ENCODE measurements at places on chromosomes 12 and 14.

GRCh38 chr12:130672089-130672820 lies 43.8 kb downstream of the RIMBP2 start:
- DNase-seq = no peak

GRCh38 chr12:68896881-68897540 lies 36.0 kb downstream of the CPM start:
- no peak for DNase-seq

- no peak for DNase-seq
These were observed 144.0 kb upstream of the TMPO start for GRCh38 chr12:98371419-98371818.

DNA sequence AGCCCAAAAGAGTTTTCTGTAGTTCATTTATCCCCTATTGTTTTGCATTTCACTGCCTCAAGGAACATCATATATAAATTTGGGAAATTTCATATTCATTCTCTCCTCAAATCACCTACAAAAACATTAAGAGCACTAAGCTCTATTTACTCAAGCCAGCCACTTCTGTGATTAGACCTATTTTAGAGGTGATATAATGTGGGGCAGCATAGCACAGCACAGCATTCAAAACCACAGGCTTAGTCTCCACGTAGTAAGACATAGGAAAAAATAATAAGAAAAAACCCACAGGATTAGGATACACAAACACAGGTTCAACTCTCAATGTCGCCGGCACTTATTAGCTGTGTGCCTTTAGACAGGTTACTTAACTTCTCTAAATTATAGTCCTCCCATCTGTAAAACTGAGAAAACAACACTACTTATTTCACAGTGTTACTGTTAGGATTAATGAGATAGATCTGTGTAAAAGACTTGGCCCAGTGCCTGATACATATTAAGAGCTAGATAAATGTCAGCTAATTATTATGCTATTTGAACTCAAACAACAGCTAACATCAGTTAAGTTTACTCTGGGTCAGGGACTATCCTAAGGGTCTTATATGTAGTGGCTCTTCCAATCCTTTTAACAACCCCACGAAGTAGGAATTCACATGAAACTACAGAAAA lies 20.3 kb downstream of the DCAF5 start:
- no peak for DNase-seq

- no peak for DNase-seq
These were observed 397 bp downstream of the BDKRB1 start for GRCh38 chr14:96256407-96256806.

DNA sequence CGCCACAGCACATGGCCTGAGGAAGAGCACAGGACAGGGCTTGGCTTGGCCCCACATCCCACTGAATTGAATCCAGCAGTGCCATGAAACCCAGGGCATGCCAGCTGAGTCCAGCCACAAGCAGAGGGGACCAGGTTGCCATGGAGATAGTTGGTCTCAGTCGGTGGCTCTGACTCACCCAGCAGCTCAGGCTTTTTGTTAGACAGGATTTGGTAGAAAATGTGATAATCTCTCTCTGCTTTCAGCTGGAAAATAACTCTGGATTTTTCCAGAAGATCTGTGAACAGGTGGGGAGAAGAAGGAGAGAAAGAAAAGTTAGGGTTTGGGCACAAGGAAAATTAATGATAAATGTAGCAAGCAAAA lies 4.8 kb downstream of the MYH7 start:
- peak; percentile 10 for DNase-seq

DNA sequence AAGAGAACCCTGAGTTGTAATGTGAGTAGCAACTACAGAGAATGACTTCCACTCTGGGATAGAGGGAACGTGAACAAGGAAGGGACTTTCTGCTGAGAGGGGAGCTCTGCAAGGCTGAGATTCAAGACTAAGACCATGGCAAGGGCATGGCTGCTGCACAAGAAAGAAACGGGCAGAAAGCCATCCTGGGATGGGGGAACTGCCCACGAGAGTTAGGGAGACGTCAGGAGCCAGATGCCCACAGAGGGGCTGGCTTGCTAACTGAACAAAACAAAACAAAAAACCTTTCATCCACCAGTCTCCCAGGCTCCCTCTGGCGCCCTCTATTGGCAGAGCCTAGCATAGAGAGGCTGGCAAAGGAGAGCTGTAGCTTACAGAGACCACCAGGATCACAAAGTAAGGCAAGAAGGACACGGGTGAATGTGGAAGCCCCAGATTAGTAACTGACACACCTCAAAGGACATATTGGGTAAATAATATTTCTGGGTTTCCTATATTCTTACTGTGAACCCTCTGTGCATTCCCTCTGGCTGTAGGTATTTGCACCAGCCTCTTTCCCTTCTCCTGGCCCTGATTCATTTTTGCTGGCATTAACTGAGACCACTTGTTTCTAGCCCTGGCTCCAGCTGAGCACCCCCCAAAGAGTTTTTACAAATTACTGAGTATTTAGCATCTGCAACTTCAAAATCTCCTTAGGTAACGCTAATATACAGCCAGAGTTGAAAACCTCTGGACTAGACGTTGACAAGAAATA lies 338.3 kb downstream of the EMP1 start:
- DNase-seq = peak; percentile 55

DNA sequence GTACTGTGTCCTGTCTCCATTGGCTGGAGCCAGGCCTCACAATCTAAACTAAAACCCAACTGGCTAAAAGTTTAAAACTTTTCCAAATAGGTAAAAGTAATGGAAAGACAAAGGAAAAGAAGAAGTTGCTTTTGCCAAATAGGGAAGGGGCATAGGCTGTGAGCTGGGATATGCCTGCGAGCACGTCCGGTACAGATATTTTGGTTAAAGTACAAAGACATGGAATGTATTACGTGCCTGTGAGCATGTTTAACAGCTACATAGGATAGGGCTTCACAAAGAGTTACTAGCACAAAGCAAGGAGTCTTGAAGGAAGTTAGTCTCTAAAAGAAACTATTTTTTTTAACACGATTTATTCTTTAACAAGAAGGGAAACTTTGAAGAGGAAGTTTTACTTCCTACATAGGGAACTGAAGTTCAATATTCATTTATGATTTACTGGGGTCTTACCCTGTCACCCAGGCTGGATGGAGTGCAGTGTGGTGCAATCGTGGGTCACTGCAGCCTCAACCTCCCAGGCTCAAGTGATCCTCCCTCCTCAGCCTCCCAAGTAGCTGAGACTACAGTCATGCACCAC lies 41.9 kb upstream of the INF2 start:
- DNase-seq = no peak

GRCh38 chr12:61514016-61514415 lies 746.2 kb upstream of the USP15 start:
- no peak for DNase-seq

- peak; percentile 61 for DNase-seq
These were observed 508 bp downstream of the CNOT2 start for GRCh38 chr12:70243510-70244371.

- DNase-seq = no peak
These were observed 467.8 kb downstream of the NRXN3 start for GRCh38 chr14:78637908-78638475.

GRCh38 chr12:95591731-95592130 lies 40.5 kb upstream of the USP44 start:
- no peak for DNase-seq
